Osteocyte (in vitro differentiated cells): ENCODE measurements at places on chromosomes 13 and 19.

DNA sequence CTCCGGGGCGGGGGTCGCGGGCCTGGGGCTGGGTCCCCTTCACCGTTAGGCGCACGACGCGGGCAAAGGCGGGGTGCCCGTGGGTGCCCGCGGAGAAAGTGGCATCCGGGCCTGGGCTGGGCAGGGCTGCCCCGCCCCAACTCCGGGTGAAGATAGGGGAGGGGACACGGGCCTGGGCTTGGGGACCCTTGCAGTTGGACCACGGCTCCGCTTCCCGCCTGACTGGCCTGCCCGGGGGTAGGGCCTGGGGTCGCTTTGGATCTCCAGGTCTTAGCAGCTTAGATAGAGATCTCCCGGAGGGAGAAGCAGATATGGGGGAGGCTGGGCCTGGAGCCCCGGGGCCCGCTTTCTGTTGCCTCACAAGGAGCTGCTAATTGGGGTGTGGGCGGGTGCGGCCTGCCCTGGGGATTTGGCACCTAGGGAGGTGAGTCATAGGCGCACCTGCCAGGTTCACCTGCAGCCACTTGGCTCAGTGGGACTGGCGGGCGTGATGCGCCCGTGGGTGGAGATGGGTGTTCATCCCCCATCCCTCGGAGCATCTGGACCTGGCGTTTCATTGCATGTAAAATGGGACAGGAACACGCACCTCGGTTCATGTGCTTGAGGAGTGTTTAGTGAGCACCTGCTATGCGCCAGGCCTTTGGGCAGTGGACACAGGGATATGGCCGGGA lies 585 bp downstream of the MAP1S start:
- H3K4me3 ChIP-seq = peak overlapping the region; percentile 80
- DNase-seq = no peak
- no peaks in the 10 kb centered on the region for H3K27me3 ChIP-seq
- peaks cover 31% of the 10 kb centered on the region for H3K4me1 ChIP-seq
- H3K27ac ChIP-seq = peak overlapping the region; percentile 74

- H3K36me3 ChIP-seq = no peaks in the 10 kb centered on the region
- no peaks in the 10 kb centered on the region for H3K4me1 ChIP-seq
- H3K4me3 ChIP-seq = no peak overlapping the region
- H3K27me3 ChIP-seq = no peaks in the 10 kb centered on the region
Measured at GRCh38 chr19:56918682-56919307, 78.3 kb upstream of the PEG3 start.

DNA sequence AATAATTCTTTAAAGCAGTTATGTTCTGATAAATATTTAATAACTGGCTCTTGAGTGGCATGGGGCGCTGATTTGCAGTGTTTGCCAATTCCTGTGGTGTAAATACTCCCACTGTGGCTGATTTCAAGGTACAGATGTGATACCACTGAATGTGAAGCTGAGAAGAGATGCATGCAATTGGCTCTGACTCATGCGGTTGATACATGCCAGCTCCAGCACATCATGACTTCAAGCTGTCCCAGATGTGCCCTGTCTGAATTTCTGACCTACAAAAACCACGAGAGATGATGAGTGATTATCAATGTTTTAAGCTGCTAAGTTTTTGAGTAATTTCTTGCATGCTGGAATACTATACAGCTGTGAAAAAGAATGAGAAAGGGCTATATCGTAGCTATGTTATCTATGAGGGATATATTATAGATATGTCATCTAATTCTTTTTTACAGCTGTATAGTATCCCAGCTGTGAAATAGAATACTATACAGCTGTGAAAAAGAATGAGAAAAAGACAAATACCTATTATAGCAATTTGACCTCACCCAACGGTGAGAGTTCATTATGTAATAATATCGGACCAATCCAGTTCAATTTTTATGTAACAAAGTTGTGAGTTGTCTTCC lies 7.6 kb upstream of the ACSBG2 start:
- H3K4me3 ChIP-seq = no peak overlapping the region
- no peak overlapping the region for H3K27ac ChIP-seq
- peaks cover 4% of the 10 kb centered on the region for H3K27me3 ChIP-seq
- H3K4me1 ChIP-seq = no peaks in the 10 kb centered on the region

GRCh38 chr19:31562966-31563612 lies 213.9 kb upstream of the TSHZ3 start:
- no peak overlapping the region for H3K27ac ChIP-seq
